ENCODE measurements at places on chromosomes 1 and 21. TPM values are rescaled to one million over a fixed set of nuclear protein-coding genes. Genes with fewer than 3 reads are reported as not detected.

TTC22 gene
- not detected for total RNA-seq

EFNA4 gene
- total RNA-seq = 11.0 TPM

TMCO2 gene
- total RNA-seq = not detected

TFAP2E gene
- total RNA-seq = not detected

OR2AK2 gene
- total RNA-seq = not detected

SHE gene
- not detected for total RNA-seq

TINAGL1 gene
- total RNA-seq = 14.5 TPM

LRRN2 gene
- total RNA-seq = 0.07 TPM

CFAP45 gene
- total RNA-seq = 4.2 TPM

NBPF6 gene
- total RNA-seq = not detected

TRIM17 gene
- total RNA-seq = not detected

CD55 gene
- 41.5 TPM for total RNA-seq

VWA5B1 gene
- not detected for total RNA-seq

MATN1 gene
- not detected for total RNA-seq

OR2L3 gene
- not detected for total RNA-seq

SPATA45 gene
- total RNA-seq = not detected

CYP4A11 gene
- total RNA-seq = not detected

NHLH1 gene
- total RNA-seq = not detected
